Activated CD8-positive, alpha-beta memory T cell treated with anti-CD3 and anti-CD28 coated beads, Interleukin-2, amount 50 U/mL, for 4 hours (primary cell): ENCODE measurements at places on chromosomes 3 and 15.

DNA sequence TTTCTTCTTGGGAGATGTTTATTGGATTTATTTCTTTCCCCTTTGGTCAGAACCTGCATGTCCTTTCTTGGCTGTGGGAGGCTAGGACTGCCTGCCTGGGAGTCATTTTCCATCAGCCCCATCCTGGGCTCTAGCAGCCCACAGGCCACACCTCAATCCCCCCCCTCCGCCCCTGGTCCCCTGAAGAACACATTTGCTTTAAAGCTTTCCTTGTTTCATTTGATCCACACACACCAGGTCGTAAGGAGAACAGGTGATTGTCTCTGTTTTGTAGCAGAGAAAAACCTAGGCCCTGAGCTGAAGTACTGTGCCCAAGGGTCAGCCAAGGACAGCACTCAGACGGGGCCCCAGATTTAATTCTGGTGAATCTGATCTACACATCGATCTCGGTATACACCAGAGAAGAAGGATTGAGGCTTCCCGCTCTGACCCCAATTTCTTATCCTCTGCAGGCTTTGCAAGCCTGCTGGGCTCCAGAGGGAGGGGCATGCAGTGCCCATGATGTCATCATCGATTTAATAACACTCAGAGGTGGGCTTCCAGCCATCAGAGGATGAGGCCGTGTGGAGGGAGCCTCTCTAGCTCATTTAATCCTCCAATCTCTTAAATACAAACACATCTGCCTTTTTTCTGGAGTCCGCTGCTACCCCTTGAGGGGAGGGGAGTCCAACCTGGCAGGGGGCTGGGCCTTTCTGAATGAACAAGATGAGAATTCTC is 1.7 kb upstream of the CLN6 start:
- DNase-seq: no peak

DNA sequence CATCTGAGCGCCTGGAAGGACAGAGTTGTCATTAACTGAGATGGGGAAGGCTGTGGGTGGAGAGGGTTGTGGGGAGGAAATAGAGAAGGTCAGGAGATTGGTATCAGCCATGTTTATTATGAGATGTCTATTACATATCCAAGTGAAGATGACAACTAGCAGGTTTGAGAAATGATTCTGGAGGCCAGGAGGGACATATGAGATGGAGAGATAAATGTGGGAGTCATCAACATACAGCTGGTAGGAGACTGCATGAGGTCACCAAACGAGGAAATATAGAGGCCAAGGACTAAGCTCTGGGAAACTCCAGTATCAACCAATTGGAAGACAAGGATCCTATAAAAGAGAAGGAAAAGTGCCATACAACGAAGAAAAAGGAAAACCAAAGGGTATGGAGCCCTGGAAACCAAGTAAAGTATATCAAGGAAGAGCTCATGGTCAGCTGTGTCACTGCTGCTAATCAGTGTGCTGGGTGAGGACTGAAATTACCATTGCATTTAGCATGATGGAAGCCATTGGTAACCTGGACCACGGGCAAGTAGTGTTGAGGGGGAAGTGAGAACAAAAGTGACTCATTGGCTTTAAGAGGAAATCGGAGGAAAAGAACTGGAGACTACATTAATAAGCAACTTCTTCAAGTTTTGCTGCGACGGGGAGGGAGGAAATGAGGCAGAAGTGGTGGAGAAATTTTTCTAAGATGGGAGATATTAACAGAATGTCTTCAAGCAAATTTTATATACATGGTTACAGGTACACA is 14.0 kb upstream of the UACA start:
- DNase-seq: no peak

DNA sequence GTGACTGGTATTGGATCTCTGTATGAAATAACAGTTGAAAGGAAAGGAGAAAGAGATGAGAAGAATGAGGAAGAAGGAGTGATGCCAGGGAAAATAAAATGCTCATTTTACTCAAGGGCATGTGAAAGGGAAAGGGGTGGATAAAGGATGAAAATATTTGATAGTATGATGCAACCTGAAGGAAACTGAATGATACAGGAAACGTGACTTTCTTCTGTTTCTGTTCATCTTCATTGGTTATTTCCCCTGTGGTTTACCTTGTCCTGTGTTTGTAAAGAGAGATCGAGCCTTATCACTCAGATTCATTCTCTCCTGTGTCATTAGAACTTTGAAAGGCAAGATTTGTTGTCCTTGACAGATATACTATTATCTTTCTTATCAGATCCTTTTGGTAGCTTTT is 243.6 kb upstream of the SLITRK3 start:
- DNase-seq: no peak

DNA sequence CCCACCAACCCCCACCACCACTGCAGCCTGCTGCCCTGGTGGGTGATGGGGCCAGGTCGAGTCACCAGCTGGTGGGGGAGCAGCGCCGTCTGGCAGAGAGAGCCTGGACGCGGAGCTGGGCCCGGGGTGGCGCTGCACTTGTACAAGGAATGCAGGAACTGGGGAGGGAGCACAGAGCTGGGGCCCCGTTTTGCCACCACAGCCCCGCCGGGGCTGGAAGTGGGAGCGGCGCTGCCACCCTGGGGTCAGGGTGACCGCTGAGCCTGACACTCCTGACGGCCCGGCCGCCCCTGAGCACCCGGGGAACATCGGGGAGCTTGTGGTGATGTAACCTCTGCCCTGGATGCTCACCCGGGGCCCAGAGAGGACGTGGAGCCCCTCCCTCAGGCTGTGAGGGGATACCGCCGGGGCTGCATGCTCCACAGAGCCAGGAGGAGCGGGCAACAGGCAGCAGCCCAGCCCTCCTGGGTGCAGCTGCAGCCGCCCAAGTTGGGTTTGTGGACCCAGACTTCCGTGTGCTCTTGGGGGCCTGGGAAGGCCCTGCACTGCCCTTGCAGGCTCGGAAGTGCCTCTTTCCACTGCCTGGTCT is 32.6 kb upstream of the IREB2 start:
- DNase-seq: no peak

DNA sequence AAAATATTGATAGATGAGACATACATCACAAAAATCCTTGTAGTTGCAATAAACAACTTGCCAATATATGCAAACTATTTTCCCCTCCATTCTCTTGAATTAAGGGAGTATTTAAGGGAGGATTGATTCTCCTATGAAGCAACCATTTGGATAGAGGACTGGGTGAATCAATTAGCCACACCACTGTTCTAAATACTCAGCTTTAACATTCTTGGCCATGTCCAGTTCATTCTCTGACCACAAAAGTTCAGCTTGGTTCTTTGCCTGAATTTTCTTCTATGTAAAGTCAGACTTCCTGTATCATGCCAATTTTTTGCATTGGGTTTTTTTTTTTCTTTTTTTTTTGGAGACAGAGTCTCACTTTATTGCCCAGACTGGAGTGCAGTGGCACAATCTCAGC is 15.8 kb upstream of the SEC11A start:
- DNase-seq: no peak

- no peak for DNase-seq
Observed at GRCh38 chr3:28949580-28949979, 331.3 kb upstream of the RBMS3 start.

GRCh38 chr3:157132936-157133335 is 27.0 kb downstream of the CCNL1 start:
- DNase-seq: no peak

DNA sequence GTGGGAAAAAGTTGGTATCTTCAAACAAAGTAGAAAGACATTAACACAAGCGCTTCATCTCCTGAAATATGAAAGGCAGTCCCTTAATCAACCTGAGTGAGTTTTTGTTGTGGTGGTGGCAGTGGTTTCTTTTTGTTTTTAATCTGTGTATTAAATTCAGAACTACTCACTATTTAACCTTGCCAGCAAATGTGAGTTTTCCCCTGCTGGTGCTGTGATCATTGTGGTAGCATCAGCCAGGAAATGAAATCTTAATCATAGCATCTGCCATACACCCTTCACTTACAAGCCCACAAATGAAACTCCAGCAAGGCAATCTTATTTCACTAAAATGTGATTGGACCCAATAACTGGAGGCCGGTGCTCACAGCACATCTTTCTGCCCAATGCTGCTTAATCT is 229.7 kb downstream of the SHOX2 start:
- DNase-seq: no peak

GRCh38 chr3:158085931-158086330 is 20.3 kb downstream of the SHOX2 start:
- no peak for DNase-seq
